Activated B cell treated with CpG ODN at 0.5 μM for 24 hours (primary cell): ENCODE measurements at places on chromosomes 4 and X.

- H3K4me3 ChIP-seq, result no peak overlapping the region
- H3K27ac ChIP-seq, result no peak overlapping the region
- no peaks in the 10 kb centered on the region for H3K4me1 ChIP-seq
- no peaks in the 10 kb centered on the region for H3K27me3 ChIP-seq
- H3K36me3 ChIP-seq, result no peaks in the 10 kb centered on the region
Observed at GRCh38 chrX:133249266-133250058, 31.3 kb upstream of the TFDP3 start.

DNA sequence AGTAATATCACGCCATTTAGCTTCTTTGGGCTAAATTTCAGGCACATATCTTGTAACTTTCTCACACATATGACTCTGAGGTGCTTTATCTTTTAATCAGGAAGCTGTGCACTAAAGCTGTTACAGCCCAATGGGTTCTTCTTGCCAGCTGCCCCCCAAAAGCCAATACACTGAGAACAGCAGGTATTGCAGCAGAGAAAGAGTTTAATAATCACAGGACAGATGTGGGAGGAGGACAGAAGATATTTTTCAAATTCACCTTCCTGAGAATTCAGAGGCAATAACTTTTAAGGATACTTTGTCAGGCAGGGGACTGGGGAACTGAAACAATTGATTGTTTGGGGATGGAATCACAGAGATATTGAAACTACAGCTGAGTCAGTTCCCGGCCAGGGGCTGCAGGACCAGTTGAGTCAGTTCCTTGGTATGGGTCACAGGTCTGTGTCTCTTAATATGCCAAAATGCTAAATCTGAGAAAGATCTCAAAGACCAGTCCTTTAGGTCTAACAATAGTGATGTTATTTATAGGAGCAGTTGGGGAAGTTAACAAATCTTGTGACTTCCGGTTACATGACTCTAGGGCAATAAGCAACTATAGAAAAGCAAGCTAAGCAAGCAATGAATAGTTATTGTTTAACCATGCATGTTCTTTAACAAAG lies 28.1 kb downstream of the DDIT4L start:
- no peaks in the 10 kb centered on the region for H3K36me3 ChIP-seq
- DNase-seq, result no peak

GRCh38 chrX:130172127-130172845 lies 524 bp downstream of the RAB33A start:
- no peaks in the 10 kb centered on the region for H3K27me3 ChIP-seq
- H3K4me1 ChIP-seq, result peaks cover 53% of the 10 kb centered on the region
- peak overlapping the region; percentile 91 for H3K27ac ChIP-seq
- H3K4me3 ChIP-seq, result peak overlapping the region; percentile 88
- H3K36me3 ChIP-seq, result no peaks in the 10 kb centered on the region

- no peaks in the 10 kb centered on the region for H3K36me3 ChIP-seq
- H3K27me3 ChIP-seq, result no peaks in the 10 kb centered on the region
- H3K4me3 ChIP-seq, result no peak overlapping the region
- peaks cover 1% of the 10 kb centered on the region for H3K4me1 ChIP-seq
- no peak for DNase-seq
Observed at GRCh38 chrX:55839485-55839884, 121.9 kb downstream of the RRAGB start.
